Dorsolateral prefrontal cortex (tissue), 122 donors: ENCODE measurements at places on chromosomes 3 and 15.

DNA sequence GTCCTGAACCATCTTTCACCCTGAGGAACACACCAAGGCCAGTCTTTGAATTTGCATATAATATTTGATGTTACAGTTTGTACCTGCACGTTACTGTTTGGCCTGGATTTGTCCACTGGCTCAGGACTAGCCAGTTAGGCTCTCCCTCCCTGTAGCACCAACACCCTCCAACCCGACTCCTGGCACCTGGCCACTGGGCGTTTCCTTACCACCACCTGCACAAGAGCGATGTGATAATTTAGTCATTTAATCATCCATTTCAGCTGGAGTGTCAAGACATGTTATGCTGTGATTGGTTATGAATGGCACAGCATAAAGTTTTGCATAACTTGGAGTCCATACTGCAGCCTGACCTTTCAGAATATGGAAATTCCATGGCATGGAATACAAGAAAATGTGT lies 242.4 kb downstream of the KCNMB2 start:
- DNase-seq: no peak

- DNase-seq: no peak
These were observed 19.7 kb downstream of the FOXP1 start for GRCh38 chr3:71563827-71564226.

DNA sequence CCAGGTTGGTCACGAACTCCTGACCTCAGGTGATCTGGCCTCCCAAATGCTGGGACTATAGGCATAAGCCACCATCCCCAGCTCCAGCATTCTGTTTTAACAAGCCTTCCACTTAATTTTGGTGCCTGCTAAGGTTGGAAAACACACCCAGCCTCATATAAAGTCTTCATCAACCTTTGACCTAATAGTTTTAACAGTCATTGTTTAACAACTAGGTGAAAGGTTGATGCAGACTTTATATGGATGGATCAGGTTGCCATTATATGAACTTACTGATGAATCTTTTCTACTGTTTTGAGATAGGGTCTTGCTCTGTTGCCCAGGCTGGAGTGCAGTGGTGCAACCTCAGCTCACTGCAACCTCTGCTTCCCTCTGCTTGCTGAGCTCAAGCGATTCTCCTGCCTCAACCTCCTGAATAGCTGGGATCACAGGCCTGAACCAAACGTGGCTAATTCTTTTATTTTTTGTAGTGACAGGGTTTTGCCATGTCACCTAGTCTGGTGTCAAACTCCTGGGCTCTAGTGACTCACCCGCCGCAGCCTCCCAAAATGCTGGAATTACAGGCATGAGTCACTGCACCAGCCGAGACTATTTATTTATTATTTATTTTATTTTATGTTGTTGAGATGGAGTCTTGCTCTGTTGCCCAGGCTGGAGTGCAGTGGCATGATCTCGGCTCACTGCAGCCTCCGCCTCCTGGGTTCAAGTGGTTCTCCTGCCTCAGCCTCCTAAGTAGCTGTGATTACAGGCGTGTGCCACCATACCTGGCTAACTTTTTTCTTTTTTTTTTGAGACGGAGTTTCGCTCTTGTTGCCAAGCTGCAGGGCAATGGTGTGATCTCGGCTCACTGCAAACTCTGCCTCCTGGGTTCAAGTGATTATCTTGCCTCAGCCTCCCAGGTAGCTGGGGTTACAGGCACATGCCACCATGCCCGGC lies 3.1 kb upstream of the RPAP1 start:
- DNase-seq: no peak

DNA sequence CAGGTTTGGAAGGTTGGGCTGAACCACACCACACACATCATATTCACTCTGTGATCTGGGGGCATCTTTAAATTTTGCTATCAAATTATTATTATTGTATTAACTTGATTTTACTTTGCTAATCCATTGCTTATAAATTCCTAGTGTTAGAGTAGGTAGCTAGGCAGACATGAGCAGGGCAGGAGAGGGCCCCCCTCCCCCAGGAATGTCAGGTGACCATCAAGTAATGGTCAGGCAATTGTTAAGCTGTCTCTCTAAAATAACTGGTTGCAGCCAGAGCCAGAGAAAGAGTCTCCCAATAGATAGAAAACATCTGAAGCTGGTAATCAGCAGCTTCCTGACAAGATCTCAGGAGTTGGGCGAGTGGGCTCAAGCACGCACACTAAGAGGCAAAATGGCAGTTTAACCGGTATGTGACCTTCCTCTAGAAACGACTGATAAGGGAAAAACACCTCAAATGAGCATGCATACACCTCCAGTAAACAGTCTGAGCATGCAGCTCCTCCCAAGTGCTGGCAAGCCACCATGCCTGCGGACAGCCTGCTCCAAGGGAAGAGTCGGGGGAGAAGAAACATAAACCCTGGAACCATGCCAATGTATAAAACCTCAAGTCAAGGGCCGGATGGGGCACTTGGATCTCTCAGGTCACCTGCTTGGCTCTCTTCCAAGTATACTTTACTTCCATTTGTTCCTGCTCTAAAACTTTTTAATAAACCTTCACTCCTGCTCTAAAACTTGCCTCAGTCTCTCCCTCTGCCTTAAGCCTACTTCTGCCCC lies 3.1 kb upstream of the CXCR6 start:
- DNase-seq: no peak

GRCh38 chr15:59723687-59724346 lies 34.7 kb upstream of the BNIP2 start:
- no peak for DNase-seq
